Mesothelial cell of epicardium (in vitro differentiated cells): ENCODE measurements at places on chromosomes 12 and 14. TPM values are rescaled to one million over a fixed set of nuclear protein-coding genes. Genes with fewer than 3 reads are reported as not detected.

GRCh38 chr12:123532019-123532418 is 1.5 kb downstream of the RILPL1 start:
- no peak for DNase-seq

DNA sequence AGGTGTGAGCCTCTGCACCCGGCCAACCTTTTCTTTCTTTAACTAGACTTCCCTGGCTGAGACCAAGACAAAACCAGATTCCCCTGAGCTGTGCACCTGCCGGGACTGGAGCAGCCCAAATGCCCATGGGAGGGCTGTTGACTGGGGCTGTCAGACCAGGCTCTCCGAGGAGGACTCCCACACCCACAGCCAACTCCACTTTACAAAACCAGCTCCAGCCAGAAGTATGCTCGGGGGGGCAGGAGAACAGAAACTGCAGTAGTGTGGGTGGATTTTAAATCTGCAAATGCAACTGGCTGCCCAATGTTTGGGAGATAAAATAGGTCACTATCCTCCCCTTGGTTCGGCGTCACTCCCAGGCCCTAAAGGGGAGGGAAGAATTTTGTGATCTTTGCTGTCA is 78.5 kb downstream of the VCPKMT start:
- no peak for DNase-seq

GRCh38 chr14:104249089-104249488 is 110.7 kb downstream of the KIF26A start:
- DNase-seq = no peak

- no peak for DNase-seq
Observed at GRCh38 chr12:70052931-70053497, 190.2 kb upstream of the CNOT2 start.

GRCh38 chr14:38238332-38238731 is 17.6 kb downstream of the CLEC14A start:
- no peak for DNase-seq

DNA sequence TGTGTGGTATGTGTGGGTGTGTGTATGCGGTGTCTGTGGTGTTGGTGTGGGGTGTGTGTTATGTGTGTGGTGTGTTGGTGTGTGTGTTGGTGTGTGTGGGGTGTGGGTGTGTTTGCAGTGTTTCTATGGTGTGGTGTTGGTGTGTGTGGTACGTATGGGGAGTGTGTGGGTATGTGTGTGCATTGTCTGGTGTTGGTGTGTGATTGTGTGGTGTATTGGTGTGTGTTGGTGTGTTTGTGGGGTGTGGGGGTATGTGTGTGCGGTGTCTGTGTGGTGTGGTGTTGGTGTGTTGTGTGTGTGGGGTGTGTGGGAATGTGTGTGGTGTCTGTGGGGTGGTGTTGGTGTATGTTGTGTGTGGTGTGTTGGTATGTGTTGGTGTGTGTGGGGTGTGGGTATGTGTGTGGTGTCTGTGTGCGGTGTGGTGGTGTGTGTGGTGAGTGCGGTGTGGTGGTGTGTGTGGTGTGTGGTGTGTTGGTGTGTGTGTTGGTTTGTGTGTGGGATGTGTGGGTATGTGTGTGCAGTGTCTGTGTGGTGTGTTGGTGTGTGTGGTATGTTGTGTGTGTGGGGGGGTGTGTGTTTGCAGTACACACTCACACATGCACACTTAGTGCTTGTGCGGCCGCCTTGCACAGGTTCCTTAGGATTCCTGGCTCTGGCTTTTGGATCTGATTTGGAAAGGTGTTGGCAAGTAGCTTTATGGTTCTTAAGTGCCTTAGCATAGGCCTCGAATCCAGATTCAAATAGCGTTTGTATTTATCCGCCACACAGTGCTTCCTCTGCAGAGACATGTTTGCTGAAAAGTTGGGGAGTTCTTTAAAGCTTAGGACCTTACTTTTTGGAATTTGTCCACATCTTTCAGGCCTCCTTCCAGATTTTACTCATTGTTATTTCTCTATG is 16.4 kb downstream of the MLXIP start:
- no peak for DNase-seq

DNA sequence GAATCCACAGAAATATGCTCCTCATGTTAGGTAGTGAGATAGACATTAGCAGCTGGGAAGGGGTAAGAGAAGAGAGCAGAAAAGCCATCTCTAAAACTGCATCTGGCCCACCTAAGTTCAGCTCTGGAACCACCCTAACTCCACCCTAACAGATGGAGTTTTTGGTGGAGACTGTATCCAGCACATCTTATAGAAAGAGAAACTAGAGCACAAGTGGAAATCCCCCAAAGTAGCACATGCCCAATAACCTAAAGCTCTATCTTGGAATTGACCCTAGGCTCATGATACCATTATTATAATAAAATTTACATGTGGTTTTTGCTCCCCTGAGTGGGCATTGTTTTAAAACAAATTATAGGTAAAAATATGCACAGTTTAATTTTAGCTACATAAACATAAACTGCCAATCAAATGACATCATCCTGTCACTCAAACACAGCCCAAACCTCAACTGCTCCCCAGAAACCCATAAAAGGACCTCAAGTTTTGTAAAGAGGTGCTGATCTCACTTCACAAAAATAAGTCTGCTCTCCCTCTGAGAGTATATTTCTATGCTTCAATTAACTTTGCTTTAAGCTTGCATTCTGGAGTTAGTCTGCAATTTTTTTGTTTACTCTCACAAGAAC is 206.4 kb downstream of the PIK3C2G start:
- DNase-seq = no peak

GRCh38 chr14:97638864-97639263 is 841.7 kb downstream of the VRK1 start:
- no peak for DNase-seq

DNA sequence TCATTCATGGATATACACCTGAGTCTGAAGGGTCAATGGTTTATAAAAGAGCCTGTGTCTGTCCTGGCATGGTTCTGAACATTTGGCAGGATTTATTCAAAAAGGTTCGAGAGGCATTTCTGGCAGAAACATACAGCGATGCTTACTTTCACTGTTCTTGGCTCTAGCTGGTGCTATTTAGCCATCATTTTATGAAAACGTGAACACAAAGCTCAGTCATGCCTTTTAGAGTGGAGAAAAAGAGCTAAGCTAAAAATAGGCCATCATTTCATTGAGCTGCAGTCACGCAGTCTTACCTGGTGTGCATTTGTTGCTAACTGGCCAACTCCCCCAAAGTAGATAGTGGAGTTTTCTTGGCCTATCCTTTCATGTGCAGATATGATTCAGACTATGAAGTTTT is 1209.5 kb downstream of the SLC16A7 start:
- DNase-seq = no peak

DNA sequence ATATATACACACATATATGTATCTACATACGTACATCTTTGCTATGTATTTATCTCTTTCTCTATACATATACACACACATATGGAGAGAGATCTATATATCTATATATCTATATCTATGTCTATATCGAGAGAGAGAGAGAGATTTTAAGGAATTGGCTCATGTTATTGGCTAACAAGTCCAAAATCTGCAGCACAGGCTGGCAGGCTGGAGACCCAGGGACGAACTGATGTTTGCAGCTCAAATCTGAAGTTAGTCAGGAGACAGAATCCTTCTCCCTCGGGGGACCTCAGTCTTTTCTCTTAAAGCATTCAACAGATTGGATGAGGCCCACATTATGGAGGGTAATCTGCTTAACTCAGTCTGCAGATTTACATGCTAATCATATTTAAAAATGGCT is 40.7 kb upstream of the DACT1 start:
- DNase-seq = no peak

GRCh38 chr12:48640428-48640827 is 41.6 kb downstream of the KANSL2 start:
- DNase-seq = no peak

GRCh38 chr14:28772613-28773012 is 6.0 kb downstream of the FOXG1 start:
- DNase-seq = no peak

DNA sequence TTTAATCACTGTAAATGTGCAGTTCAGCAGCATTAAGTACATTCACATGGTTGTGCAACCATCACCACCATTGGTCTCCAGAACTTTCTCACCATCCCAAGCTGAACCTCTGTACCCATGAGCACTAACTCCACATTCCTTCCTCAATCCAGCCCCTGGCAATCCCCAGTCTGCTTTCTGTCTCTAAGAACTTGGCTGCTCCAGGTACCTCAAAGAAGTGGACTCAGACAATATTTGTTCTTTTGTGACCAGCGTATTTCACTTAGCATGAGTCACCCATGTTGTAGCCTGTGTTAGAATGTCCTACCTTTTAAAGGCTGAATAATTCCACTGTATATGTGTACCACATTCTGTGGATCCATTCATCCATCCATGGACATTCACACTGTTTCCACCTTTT is 64.6 kb downstream of the SLC24A4 start:
- DNase-seq = no peak

GRCh38 chr12:95918194-95918993 is 24.0 kb downstream of the CCDC38 start:
- DNase-seq = no peak

DNA sequence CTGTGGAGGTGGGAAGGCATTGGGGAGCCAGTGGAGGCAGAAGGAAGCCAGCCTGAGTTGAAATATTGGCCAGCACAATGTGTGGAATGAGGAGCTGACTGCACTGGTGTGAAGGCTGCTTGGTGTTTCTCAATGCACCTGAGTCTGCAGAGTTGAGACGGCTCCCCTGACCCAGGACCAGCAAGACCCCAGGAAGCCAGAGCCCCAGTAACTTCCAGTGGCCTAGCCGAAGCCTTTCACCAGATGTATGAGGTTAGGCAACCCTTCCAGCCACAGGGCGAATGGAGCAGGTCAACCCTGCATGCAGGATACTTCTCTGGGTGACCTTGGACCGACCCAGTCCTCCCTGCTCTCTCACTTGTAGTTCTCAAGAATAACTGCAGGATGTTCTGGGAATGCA is 12.9 kb upstream of the KRT73 start:
- DNase-seq = no peak

- no peak for DNase-seq
Observed at GRCh38 chr12:5648692-5649359, 216.9 kb downstream of the NTF3 start.

DNA sequence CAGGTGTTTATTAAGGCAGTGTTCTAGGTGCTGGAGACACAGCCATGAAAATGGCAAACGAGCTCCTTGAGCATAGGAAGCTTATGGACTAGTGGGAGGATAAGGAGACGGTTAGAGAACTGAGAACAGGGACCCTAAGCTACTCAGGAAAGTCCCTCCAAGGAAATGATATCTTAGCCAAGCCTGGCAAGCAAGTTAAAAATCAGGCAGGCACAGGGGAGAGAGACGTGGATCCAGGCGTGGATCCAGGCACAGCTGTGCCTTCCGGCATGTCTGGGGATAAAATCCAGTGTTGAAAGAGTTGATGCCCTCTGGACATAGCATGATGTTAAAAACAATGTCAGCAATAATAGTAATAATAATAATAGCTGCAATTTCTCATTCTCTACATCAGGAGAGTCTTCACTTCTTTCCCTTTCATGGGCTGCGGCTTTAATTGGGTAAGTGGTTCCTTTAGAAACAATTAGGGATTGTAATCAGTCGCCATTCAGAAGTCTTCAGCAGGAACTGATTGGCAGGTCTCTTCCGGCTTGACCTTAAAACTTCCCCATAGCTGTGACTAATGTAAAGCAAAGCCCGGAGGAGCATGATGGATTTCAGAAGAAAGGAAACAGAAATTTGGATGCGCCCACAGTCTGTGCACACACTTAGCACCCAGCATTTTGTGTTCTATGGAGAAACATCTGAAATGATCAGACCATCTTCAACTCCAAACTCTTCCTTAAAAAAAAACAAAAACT is 230.2 kb downstream of the SLC41A2 start:
- no peak for DNase-seq

DNA sequence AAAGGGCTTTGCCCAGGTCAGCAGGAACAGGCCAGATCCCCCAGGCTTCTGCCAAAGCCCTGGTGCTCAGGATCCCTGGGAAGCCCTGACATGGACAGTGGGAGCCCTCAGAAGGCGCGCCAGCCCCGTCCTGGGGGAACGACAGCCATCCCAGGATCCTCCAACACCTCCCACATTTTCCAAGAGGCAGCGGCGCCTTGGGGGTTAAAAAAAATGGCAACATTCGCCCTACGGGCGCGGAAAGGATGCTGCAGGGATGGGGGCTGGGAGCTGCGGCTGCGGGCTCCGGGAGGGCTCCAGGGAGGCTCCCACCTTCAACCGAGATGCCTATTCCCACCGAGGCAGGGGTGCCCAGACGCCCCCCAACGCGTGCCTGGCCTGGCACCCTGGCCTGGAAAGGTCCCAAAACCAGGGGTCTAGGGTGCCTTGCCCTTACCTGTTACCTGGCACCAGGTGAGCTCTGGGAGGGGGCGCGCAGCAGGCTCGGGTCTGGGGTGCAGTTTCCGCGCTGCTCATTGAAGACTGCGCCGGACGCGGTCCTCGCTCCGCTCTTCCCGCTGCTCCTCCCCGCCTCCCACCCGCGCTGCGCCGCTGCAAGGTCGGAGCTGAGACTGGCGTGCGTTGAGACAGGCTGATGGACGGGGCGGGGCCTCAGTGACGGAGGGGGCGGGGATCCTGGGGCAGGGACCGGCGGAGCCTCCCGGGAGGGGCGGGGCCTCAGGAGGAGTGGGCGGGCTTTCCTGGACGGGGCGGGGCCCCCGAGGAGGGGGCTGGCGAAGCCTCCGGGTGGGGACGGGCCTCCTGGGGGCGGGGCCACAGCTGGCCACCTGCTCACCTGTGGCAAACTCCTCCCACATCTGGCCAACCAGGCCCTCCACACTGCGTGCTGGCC is at the start of gene ABCB9:
TSS of gene ABCB9 (minus strand) at position 613 of the 892 bp plus-strand sequence. CDS start 6,228 bp downstream, outside the sequence.
- DNase-seq = peak; percentile 89

DNA sequence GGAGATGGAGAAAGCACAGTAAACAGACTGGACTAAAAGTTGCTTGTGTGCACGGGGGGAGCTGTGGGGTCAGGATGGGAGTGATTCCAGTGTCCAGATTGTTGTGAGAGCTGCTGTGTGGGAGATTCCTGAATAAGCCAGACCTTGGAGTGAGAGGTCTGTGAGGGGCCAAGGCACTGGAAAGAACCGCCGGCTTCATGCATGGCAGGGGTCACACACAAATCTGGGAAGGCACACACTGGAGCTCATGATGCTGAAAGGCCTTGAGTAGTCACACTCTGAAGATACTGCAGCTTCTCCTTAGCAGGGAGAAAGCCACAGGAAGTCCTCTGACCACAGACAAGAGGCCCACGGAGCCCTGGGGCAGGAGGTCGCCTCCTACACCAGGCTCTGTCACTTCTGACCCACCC is 23.1 kb downstream of the ADCY6 start:
- DNase-seq = no peak

- no peak for DNase-seq
Observed at GRCh38 chr14:30243207-30243606, 315.6 kb upstream of the PRKD1 start.

Gene SERPINA5
- total RNA-seq = 0.16 to 0.44 TPM (median 0.29 TPM) in 3 replicates

Gene FAM186B
- total RNA-seq = 0.29 to 0.50 TPM (median 0.40 TPM) in 3 replicates

Gene STAT6
- total RNA-seq = 151 to 167 TPM (median 160 TPM) in 3 replicates

Gene RHOF
- 33.0 to 37.8 TPM (median 33.8 TPM) in 3 replicates for total RNA-seq

Gene SLIRP
- total RNA-seq = 88.5 to 106 TPM (median 104 TPM) in 3 replicates

Gene NR2C1
- total RNA-seq = 51.9 to 53.9 TPM (median 52.4 TPM) in 3 replicates

Gene GYS2
- not detected in 3 replicates for total RNA-seq

Gene KLRC4
- not detected in 3 replicates for total RNA-seq

Gene HRK
- 3.5 to 4.4 TPM (median 4.3 TPM) in 3 replicates for total RNA-seq

Gene ASCL1
- total RNA-seq = not detected in 3 replicates

Gene ESRRB
- 0.14 to 0.22 TPM (median 0.16 TPM) in 3 replicates for total RNA-seq
